ENCODE measurements at places on chromosomes 6 and 20.

DNA sequence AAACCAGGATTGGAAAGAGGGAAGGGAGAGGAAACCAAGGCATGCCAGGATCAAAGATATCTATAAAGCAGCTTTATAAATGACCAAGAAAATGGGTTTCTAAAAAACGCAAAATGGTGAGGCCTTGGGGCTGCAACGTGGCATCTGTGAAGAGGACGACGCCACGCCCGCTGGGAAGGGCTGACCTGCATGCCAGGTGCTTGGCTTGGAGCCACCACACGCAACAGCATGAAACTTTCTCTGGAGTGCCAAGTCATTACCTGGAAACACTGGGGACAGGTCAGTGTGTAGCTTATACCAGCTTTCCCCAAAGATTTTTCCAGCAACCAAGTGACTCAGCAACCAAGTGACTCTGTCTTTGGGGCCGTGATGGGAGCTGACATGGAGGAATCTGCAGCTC, 82.5 kb downstream of the POPDC3 start:
- no peak for DNase-seq

DNA sequence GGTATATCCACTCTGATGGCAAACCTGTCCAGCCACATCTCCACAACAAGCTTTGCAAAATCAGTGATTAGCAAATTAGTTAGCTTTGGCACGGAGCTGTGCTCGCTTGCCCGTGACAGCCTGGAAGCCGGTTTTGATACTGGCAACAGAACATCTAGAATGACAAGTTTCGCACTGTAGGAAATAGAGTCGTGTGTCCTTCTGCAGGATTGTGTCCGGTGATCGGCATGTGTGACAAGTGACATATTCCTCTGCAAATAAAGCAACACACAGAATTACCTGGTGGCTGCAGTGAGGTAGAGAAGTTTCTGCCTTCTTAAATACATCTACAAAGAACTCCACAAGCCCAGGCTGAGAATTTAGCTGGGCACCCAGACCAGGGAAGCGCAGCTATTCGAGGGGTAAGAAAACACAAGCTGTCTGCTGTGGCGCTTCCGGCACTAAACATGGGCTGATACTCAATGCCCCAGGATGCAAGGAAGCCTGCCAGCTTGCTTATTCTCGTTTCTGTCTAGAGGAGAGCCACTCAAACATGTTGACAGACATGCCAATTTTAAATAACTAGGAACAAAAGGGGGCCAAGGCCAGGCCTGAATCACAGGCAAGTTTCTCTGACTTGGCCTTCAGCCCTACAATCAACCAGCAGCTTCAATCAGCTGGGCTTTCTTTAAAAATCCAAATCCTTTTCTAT, 22.2 kb downstream of the EIF2S2 start:
- DNase-seq = no peak

DNA sequence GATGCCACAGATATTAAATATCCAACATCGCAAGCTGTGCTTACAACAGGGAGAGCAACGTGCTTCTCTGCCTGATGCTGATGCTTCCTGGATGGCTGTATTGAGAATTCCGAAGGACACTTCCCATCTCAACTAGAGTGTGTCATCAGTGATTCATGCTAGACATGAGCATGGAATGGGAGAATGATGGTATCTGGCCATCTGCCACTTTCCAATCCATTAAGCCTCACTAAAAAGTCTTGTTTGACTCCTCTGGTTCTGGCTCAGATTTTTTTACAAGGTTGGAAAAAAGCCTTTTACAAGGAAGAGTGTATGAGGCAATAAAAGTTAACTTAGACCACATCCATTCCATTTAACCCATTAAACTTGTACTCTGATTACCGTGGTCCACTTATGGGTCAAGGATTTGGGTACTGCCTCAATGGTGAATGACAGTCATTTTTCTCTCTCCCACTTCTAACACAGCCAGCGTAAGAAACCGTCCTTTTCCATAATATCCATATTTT, 265.3 kb downstream of the UST start:
- no peak for DNase-seq

DNA sequence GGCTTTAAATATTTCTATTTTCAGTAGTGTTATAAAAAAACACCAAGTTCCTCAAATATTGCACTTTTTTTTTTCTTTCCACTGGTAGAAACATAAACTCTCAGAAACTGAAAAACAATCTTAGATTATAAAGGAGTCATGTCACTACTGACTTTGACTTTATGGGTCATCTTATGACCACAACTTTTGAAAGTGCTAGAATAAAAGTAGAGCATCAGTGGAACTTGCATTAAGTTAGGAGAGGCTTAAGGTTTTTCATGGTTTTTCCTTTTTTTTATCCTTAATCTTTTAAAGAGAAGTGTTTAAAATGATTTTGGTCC, 56.6 kb upstream of the SUPT3H start:
- no peak for DNase-seq

- DNase-seq = no peak
Measured at GRCh38 chr6:106667022-106667402, 37.6 kb downstream of the QRSL1 start.

DNA sequence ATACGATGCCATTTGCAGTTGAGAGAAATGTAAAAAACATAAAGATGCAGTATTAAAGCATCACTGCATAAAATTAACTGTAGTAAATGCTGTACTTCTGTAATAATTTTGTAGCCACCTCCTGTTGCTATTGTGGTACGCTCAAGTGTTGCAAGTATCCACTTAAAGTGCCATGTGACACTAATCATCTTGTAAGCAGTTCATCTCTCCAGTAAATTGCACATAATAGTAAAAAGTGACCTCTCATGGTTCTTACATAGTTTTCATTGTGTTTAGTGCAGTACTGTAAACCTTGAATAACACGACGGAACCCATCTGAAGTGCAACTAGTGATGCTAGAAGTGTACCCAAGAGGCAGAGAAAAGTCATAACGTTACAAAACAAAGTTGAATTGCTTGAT, 190.1 kb upstream of the VGLL2 start:
- no peak for DNase-seq

GRCh38 chr6:165119231-165120020, 190.0 kb downstream of the C6orf118 start:
- no peak for DNase-seq

- peak; percentile 39 for DNase-seq
Measured at GRCh38 chr6:138001750-138002349, 105.4 kb downstream of the PERP start.

DNA sequence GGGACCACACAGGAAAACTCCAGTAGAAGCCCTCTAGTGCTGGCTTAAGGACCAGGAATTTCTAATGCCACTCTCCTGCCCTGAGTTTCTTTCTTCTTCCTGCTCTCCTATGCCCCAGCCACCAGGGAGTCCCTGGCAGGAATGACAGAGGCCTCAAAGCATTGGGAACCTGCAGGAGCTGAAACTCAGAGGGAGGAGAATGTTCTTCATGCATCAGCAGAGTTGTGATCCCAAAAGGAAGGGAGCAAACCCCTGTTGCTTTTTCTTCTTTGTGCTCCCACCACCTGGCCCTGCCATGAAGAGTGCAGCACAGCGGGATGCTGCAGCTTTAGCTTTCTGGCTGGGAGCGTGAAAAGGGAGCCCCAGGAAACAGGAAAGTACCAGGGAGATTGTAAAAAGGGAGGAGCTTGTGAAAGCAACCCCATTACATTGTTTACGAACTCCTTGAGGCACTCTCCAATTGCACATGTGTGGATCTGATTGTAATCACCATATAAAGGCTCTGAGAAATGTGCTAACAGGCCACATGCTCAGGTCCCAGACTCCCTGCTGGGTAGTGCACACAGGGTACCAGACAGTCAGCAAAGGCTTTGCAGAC, 34.7 kb upstream of the FKBP1A start:
- no peak for DNase-seq

DNA sequence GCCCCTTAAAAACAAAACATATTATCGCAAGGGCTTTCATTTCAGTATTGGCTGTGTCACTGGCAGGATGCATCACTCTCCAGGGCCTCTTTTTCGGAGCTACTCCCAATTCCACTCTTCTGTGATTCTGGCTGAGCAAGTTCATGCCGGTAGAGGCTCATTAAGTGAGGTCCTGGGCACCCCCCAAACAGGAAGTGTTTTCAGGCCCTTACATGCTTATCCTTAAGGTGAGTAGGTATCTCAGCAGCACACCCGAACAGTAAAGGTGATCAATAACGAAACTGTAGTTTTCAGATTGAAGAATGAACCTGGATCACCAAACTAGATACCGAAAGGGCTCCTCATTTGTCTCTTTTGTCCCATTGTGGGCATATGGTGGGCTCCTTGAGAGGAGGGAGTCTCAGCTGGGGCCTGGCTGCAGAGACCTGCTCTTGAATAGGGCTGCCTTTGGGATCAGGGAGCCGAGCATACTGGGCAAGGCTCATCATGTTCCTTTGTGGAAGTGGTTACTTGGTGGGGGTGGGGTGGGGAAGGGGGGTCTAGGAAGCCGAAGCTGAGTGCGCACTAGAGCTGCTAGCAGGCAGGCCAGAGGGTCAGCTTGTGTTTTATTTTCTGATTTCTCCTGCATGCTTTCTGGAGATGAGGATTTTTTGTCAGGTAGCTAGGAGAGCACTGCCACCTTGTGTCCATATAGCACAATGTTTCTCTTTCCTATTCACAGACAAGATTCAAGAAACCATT, 65.2 kb downstream of the CDS2 start:
- DNase-seq = no peak

DNA sequence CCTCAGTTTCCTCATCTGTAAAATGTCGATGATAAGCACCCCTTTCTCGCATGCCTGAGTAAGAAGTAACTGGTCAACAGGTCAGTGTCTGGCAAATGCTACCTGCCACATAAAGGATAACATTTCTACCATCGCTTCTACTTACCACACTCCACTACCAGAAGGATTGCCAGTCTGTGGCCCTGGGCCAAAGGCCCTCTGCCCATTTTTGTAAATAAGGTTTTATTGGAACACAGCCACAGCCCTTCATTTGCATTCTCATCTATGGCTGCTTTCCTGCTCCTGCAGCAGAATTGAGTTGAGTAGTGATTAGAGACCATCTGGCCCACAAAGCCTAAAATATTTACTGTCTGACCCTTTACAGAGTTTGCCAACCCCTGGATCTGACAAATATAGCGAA, 121.8 kb downstream of the TOX2 start:
- no peak for DNase-seq

DNA sequence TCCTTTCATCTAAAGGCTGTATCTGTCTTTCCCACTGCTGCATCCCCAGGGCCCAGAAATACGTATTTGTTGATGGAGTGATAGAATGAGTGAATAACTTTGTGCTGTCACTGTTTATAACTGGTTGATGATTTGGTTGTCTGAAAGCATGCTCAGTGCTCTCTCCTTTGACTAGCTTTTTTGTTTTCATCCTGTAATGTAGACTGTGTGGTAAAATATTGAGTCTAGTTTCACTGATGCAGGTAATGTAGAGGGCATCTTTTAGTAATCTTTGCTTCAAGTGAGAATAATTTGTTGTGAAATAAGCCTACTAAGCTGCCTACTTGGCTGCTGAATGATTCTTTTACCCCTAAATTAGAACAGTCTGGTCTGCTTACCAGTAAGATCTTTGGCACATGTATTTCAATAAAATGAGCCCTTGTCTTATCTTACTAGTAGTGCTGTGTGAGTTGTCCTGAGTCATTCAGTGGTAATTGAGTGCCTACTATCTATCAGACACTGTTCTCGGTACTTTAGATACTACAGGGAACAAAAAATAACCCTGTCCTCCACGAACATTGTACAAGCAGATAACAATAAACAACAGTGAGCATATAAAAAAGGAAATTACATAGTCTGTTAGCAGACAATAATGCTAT, 39.9 kb downstream of the MAPK14 start:
- no peak for DNase-seq

DNA sequence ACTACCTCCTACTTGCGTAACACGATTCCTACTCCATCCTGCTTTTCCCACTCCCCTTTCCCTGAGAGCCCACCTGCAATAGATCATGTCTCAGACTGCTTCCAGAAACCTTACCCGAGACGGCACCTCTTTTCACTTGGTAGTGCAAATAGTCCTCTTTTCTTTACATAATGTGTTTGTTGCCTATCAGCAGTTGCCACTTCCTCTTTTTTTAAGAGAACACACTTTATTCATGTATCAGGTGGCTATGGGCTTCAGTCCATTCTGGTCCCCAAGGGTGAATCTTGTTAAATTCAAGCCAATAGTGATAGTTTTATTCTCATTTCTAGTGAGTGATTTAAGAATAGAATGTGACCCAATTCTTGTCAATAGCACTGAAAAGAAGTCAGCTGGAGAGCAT, 57.7 kb upstream of the FERMT1 start:
- DNase-seq = no peak

DNA sequence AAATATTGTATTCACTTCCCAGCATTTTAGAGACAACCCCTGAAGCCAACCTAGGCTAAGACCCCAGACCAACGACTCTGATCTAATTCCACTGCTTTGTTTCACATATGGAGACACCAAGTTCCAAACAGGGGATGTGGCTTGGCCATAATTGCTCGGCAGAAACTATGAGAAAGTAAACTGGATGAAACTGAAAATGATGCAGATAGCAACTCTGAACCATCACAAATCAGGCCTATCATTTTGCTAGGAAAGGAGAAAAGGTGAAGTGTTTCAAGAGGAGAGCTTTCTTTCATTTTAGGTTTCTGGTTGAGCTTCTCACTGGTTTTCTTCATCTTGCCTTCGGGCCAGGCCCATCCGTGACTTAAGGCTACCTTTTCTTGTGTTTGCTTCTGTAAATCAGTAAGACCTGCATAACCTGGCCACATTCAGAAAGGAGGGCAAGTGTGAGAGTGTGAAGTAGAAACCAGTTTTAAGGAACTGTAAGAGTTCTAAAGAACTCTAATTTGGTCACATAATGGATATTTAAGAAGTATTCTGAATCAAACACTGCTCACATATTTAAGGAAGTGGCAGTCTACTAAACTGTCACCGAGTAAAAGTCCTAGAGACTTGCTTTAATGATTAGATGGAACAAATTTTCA, 105.8 kb downstream of the BACH2 start:
- DNase-seq = no peak

GRCh38 chr6:142235791-142236190, 66.0 kb upstream of the ADGRG6 start:
- no peak for DNase-seq
